GM04503 (cell line): ENCODE measurements at places on chromosomes 7 and 10.

GRCh38 chr10:47332946-47333345 is 10.7 kb downstream of the GDF2 start:
- DNase-seq = no peak

DNA sequence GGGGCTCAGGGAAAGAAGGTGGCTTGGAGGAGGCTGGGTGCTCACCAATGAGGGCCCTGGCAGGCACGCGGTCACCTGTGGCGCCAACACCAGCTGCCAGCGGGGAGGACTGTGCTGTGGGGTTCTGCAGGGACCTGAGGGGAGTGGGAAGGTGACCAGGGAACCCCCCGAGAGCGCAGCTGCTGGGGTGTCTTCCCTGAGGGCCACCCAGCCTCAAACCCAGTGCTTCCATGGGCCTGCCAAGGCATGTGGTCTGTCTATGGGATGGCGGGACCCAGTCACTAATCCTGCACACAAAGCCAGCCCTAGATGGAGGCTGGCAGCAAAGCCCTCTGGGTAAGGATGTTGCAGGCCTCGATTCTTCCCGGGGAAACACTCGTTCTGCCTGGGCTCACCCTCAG is 117.1 kb downstream of the EBF3 start:
- no peak for DNase-seq

GRCh38 chr10:95880704-95881103 is 27.1 kb upstream of the CC2D2B start:
- DNase-seq = no peak

GRCh38 chr7:110205899-110206298 is 885.0 kb upstream of the LRRN3 start:
- DNase-seq = no peak

DNA sequence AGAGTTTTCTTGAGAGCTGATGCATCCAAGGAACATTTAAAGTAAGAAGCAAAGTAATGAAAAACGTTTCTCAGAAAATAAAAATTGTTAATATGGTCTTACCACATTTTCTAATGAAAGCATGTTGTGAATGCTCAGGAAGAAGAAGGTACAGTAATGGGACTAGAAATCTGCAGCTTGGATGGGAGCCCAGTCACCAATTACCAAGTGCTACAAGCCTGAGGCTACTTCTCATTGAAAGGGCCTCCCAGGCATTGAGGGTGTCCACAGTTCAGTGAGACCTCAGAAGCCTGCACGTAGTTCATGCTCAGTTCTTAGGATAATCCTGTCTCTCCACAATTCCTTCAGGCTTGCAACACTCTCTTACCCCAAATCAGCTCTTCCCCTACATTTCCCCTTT is 17.6 kb downstream of the PTN start:
- no peak for DNase-seq

GRCh38 chr10:130021383-130021950 is 57.4 kb upstream of the EBF3 start:
- DNase-seq = peak; percentile 94

DNA sequence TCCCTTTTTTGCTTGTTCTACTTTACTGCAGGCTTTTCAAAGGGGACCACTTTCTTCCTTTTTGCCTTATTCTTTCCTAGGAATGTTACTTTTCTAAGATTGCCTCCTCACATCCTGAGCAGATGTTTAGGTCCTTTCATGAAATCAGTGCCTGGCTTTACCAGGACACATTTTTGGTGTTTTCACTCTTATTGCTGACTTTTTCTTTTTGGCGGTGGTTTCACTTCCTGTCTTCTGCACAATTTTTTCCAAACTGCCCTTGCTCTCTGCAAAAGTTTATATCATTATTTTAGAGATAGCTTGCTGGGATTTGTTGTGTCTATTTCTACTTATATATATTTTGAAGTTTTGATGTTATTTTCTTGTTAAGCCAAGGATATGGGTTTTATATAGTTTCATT is 332.2 kb upstream of the MTPN start:
- no peak for DNase-seq

GRCh38 chr10:127982601-127983000 is 75.7 kb downstream of the PTPRE start:
- DNase-seq = no peak

- no peak for DNase-seq
Observed at GRCh38 chr10:6648894-6649720, 69.0 kb upstream of the PRKCQ start.

- DNase-seq = no peak
Observed at GRCh38 chr10:14659626-14660196, 115.0 kb downstream of the FAM107B start.

- no peak for DNase-seq
Observed at GRCh38 chr7:98456866-98457265, 56.0 kb upstream of the BAIAP2L1 start.

GRCh38 chr7:107999779-108000560 is 3.0 kb downstream of the LAMB1 start:
- DNase-seq = no peak

- no peak for DNase-seq
Observed at GRCh38 chr10:82084904-82085303, 209.9 kb downstream of the NRG3 start.

DNA sequence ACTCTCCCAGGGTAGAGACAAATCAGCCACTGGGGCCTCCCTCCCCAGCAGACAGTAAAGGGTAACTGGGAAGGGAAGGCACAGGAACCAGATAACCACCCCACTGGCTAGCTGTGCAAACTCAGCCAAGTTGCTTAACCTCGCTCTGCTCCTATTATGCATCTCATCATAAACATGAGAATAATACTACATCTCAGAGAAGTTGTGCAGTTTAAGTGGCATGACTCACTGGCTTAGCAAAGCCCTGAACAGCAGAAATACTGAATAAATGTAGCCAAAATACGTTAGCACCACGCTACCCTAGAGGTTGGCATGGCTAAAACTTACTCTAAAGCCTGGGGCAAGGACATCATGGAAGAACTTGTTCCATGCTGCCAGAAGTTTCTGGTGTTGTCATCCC is 128.1 kb upstream of the ANK3 start:
- DNase-seq = no peak
